ENCODE measurements at places on chromosomes 11 and 22.

- DNase-seq = no peak
These were observed 18.1 kb downstream of the JHY start for GRCh38 chr11:122900587-122901202.

GRCh38 chr11:19071255-19071654 lies 10.7 kb upstream of the MRGPRX2 start:
- peak; percentile 20 for DNase-seq

DNA sequence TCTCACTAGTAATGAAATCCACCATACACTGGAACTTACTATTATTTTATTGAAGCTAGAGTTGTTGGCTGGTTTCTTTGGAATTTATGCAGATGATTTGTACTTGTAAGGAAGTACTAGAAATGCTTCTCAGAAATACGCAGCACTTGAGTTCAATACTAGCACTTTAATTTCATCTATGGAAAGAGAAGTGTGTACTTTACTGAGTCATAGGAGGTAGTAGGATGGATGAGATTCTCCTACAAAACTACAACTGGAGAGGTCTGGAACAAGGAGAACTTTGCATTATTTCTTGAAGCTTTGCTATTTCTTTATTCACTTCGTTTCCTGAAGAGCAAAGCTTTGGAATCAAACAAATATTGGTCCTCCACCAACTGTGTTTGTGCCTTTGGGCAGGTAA lies 44.1 kb upstream of the CCDC90B start:
- no peak for DNase-seq

DNA sequence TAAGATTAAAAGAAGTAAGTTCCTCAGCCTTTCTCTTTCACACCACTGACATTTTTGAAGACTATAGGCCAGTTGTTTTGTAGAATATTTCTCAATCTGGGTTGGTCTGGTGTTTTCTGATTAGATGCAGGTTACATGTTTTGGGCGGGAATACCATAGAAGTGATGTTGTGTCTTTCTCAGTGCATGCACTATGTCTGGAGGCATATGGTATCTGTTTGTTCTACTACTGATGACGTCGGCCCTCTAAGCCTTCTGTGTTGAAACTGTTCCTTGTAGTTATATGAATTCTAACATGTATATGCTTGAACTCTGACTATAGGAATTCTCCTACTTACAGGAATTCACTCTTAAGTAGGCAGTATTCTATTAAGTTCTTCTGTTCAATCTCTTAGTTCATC lies 21.6 kb downstream of the ZFTA start:
- no peak for DNase-seq

DNA sequence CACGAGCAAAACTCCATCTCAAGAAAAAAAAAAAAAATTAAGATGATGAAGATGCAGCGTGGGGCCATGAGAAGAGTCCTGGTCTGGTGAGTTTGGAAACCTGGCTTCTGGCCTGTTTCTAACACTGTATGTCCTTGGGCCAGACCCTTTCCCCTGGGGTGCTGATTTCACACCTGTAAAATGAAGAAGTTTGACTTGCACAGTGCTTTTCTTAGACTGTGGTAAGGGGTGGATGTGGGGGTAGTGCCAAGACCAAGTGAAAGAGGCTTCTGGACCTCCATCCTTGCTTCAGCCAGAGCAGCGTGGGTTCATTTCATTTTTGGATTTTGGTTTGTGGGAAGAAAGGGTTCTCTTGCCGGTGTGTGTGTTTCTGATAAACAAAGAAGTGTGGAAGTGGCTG lies 42.1 kb downstream of the PTPRJ start:
- no peak for DNase-seq

GRCh38 chr11:125157118-125157733 lies 7.3 kb upstream of the PKNOX2 start:
- no peak for DNase-seq

- DNase-seq = no peak
These were observed 112.2 kb upstream of the CLMP start for GRCh38 chr11:123307276-123307675.

DNA sequence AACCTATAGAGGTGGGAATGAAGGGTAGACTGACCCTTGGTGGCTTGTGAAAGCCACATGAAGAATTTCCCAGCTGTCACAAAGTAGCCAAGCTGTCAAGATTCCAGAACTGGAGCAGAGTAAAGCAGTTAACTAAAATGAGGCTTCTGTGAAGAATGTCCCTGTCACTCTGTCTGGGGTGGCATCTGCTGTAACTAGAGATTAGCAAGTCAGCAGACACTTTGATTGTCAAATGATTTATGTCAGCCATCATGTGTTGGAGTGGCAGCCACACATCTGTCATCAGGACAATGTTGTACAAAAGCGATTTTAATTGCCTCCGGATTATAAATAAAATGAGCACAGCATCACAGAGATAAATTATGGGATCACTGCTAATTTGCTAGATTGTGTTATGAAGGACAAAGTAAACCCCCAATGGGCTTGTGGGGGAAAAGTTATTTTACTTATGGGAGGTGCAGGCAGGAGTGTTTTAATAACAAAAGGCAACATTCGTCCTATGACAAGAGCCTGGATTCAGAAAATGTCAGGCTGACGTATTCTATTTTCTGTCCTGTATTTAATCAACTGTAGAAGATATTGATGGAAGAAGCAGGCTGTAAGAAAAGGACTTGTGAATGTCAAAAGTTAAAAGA lies 270.9 kb downstream of the FAM181B start:
- no peak for DNase-seq

DNA sequence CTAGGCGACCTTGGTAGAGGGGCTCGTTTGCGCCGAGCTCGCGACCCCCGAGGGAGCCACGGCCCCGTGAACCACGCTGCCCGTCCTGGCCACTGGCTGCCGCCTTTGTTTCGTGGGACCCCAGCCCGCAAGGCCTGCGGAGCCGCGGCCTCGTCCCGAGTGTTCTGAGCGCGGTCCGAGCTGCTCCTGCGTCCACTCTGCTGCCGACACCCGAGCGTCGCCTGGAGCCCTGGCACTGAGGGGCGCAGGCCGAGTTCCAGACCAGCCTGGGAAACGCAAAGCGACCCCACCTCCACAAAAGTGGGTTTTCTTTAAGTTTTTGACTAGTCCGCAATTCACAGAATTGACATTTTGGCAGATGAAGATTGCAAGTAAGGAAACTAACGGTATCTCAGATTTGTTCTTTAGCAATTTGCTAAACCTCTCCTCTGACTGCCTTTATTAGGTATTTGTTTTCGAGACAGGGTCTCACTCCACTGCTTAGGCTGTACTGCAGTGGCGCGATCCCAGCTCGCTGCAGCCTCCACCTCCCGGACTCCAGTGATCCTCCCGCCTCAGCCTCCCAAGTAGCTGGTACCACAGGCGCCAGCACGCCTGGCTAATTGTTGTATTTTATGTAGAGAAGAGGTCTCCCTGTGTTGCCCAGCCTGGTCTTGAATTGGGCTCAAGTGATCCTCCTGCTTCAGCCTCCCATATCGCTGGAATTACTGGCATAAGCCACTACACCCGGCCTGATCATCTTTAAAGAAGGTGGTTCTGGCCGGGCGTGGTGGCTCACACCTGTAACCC lies 879 bp upstream of the RNH1 start:
- no peak for DNase-seq

DNA sequence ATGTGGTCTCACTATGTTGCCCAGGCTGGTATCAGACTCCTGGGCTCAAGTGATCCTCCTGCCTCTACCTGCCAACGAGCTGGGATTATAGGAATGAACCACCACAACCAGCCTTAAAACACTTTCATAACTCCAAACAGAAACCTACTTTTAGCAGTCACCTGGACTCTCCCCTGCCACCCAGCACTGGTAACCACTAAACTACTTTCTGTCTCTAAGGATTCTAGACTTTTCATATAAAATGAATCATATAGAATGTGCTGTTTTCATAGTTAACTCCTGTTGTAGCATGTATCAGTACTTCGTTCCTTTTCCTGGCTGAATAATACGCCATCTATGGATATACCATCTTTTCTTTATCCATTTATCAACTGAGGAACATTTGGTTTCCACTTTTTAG lies 29.4 kb upstream of the PISD start:
- no peak for DNase-seq

GRCh38 chr11:87443707-87444106 lies 406.0 kb downstream of the TMEM135 start:
- no peak for DNase-seq

DNA sequence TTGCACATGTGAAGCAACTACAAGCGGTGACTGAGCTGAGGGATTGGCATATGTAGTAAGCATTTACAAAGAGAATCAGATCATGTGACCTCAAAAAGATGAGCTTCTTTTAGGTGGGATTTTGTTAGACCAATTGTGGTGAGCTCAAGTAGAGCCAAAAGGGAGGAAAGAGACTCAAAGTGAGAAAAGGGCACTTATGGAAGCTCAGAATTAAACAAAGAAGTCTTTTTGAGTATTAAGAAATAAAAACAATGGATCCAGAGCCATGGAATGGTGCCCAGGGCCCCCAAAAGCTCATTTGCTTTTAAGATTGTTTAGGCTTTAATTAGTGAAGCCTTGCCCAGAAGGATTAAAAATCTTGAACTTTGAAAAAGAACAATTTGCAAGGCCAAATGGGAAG lies 246.7 kb upstream of the MPPED2 start:
- no peak for DNase-seq

GRCh38 chr11:129143335-129143734 lies 48.8 kb downstream of the ARHGAP32 start:
- DNase-seq = no peak

- no peak for DNase-seq
These were observed 32.2 kb downstream of the ART5 start for GRCh38 chr11:3609416-3610265.

GRCh38 chr11:35600331-35600838 lies 17.9 kb upstream of the FJX1 start:
- no peak for DNase-seq

- no peak for DNase-seq
These were observed 25.2 kb downstream of the OR6Q1 start for GRCh38 chr11:58055806-58056401.

GRCh38 chr11:17722000-17722643 lies 2.8 kb downstream of the MYOD1 start:
- DNase-seq = no peak

GRCh38 chr11:2396471-2396870 lies 4.1 kb upstream of the TSSC4 start:
- DNase-seq = no peak

DNA sequence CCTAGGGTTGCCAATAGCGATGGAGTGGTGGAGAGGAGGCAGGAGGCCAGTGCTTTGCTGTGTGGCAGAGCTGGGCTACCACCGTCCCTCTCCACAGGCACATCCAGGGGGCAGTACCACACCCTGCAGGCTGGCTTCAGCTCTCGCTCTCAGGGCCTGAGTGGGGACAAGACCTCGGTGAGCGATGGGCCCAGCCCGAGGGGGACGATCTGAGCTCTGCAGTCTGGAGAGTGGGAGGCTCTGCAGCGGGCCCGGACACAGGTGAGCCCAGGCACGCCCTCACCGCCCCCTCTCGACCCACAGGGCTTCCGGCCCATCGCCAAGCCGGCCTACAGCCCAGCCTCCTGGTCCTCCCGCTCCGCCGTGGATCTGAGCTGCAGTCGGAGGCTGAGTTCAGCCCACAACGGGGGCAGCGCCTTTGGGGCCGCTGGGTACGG lies 2.5 kb downstream of the PKP3 start:
- no peak for DNase-seq

GRCh38 chr11:104366321-104366734 lies 202.4 kb upstream of the PDGFD start:
- no peak for DNase-seq

GRCh38 chr22:17554814-17555213 lies 8.5 kb upstream of the SLC25A18 start:
- no peak for DNase-seq

GRCh38 chr22:41446057-41446501 lies 522 bp downstream of the TOB2 start:
- DNase-seq = no peak

DNA sequence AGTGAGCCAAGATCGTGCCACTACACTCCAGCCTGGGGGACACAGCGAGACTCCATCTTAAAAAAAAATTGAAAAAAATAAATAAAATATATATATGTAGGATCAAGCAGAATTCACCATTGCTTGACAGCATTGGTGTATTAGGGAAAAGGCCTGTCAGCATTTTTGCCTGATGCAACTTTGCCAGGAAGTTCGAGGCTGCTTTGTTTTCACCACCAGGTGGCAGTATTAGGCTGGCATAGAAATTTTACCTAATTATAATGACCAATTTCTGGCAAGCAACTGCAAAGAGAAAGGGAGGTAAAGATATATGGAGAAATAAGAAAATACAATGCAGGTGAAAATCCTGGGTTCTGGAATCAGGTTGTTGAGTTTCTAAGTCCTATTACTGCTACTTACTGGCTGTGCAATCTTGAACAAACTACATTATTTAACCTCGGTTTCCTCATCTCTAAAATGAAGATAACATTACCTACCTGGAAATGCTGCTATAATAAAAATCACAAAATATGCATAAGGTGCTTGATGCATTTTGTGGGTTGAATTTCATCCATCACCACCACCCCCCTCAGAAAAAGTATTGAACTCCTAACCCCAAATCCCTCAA lies 24.7 kb downstream of the LAYN start:
- peak; percentile 39 for DNase-seq

GRCh38 chr22:20750461-20751184 lies 23.3 kb upstream of the SERPIND1 start:
- DNase-seq = no peak

DNA sequence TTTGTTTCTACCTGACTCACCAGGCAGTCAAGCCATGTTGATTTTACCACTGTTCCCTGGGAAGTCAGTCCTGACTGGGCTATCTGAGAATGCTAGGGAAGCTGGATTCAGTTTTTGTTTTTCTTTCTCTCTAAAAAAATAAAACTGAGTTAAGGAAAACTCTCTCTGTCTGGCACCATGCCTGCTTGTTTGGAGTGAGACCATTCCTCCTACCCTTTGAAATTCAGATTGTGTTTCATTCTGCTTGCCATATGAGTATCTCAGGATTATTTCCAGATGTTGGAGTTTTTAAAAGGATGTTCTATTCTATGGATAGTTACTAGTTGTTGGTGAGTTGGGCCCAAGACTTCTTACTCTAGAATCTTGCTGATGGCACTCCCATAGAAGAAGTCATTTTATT lies 1917.0 kb downstream of the LRRC4C start:
- DNase-seq = no peak

DNA sequence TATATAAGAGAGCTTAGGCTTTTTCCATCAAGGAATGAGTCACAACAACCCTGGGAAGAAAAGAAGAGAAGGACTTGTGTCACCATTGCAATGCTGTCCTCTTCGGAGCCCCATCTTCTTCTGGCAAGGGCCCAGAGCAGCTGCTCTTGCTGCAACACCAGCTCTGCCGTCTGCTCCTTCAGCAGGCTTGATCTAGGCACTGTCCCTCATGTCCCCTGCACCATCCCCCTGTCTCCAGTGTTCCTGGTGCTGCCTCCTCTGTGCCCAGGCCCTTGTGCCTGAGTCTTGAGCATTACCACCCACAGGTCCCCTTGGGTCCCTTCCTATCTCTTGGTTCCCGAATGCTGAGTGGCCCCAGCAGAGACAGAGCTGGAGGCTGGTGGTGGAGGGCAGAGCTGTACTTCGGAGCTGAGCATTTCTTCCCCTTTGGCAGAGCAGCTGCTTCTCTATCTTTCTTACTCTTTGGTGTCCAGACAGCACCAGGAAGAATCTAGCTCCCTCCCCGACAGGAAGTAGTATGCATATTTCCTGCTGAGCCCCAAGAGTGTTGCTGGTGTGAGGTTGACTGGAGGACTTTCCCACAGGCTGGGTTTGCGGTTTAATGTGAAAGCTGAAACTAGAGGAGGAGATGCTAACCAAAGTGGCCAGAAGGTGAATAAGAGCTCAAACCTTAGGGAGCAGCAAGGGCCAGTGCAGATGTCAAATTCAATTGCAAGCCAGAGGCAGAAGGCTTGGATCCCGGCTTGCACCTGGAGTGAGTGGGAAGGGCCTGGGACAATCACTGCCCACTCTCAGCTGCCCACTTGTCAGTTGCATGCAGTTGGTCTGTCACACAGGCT lies 27.8 kb downstream of the WEE1 start:
- DNase-seq = no peak
